ENCODE measurements at places on chromosomes 7 and 10.

DNA sequence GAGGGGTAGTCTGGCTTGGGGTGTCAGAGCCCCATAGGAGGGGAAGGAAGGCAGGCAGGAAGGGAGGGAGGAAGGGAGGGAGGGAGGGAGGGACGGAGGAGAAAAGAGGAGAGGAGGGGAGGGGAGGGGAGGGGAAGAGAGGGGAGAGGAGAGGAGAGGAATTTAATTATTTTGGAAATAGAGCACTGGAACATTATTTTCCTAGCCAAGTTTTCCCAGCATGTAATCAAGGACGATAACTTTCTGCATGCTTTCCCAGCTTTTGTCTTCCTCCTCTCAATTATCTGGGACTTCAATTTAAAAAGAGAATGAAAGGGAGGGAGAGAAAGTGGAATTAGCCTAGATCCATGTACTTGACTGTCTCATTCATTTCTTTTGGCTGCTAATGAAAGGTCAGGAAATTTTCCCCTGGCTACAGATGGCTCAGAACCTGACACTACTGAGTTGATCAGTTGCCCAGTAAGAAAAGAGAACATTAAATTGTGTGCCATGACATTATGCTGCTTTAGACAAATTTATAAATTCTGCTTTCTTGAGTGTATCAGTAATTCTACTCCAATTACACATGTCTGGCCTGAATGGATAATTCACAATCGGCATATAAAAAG, 148.8 kb downstream of the LRRC4 start:
- DNase-seq: no peak

- DNase-seq: no peak
These were observed 26.8 kb downstream of the FRMPD2 start for GRCh38 chr10:48247680-48248079.

- no peak for DNase-seq
These were observed 264.5 kb downstream of the CELF2 start for GRCh38 chr10:11282156-11282555.

DNA sequence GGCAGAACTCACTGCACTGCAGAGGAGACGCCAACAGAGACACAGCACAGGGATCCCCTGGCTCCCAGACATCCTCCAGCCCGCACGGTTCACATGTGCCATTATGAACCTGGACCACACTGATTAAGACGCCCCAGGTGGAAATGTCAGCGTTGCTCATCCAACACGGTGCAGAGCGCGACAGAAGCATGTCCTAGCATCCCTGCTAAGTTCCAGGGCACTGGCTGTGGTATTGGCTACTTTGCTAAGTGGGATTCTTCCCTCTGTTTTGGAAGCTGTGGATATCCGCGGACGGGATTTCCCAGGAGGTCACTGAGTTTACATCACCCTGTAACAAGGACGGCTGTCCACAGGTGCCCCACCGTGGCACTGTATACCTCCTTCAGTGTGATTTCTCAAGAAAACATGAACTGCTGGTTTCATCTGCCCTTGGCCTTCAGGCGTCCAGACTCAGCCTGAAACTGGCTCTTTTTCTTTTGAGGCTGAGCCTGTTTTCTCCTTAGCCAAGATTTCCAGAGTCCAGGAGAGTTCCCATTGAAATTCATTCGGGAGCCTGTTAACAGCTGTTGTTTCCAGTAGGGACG, 324.0 kb downstream of the WDR37 start:
- DNase-seq: no peak

GRCh38 chr7:44093102-44093641, 10.8 kb upstream of the POLM start:
- DNase-seq: no peak

DNA sequence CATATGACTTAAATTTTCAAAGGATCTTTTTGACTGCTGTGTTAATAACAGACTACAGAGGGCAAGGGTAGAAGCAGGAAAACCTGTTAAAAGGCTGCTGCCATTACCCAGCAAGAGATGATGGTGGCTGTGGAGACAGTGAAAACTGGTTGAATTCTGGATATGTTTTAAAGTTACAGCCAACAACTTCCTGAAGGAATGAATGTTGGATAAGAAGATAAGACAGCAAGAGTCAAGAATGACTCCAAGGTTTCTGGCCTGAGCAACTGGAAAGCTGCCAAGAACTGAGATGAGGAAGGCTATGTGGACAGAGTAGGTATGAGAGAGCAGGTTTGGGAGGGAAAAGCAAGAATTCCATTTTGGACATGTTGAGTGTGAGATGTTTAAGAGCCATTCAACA, 19.1 kb downstream of the CNOT4 start:
- no peak for DNase-seq

DNA sequence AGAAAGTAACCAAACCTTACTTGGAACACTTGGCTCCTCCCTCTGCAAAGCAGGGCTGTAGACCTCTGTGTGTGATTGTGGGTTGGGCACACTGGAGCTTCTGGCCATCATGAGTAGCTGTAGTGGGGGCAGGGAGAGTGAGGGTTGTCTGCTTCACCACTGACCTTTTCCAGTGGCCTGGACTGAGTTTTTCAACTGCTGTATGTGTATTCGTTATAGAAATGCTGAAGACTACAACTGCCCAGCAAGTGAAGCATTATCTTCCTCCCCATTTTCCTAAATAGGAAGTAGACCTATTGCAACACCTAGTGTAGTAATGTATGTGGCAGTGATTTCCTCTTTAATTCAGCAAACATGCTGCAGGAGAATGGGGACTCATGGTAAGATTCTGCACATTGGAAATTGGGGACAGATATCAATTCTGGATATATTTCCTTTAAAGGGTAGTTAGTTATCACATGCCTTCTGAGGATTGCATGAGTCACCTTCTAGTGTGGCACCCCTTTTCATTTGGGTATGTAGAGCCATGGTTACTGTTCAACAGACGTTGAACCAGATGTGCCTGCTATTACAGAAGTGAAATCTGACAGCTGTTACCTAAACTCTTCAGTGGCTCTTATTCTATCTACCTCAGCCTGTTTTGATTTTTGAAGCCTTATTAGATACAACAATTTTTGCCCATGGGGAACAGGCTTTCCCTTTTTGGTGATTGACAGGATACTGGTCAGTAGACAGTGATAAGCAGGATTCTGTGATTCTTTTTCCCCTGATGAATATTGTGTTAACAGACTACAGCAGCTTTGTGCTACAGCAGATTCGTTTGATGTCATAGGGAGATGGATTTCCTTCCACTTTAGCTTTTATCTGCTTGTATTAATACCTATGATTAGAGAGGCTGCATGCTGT, 130.9 kb downstream of the SND1 start:
- DNase-seq: no peak

GRCh38 chr7:127041689-127042452, 210.9 kb downstream of the GRM8 start:
- DNase-seq: no peak

GRCh38 chr10:69321865-69322264, 43.6 kb downstream of the HK1 start:
- DNase-seq: no peak

GRCh38 chr10:124264271-124264670, 154.5 kb downstream of the OAT start:
- DNase-seq: no peak

GRCh38 chr10:93334901-93335327, 147.2 kb downstream of the MYOF start:
- DNase-seq: no peak

DNA sequence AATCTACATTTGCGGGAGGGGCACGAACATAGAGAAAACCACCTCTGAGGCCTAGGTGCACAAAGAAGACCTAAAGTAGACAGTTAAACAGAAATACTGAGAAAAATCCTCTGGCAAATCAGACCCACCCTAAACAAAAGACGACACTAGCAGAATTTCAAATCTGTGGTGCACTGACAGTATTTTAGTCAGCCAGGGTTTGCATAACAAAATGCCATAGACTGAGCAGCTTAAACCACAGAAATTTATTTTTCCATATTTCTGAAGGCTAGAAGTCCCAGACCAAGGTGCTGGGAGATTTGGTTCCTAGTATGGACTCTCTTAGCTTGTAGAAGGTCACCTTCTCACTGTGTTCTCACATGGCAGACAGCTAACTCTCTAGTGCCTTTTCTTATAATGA, 26.3 kb downstream of the IPMK start:
- no peak for DNase-seq

- no peak for DNase-seq
These were observed 1.7 kb downstream of the TES start for GRCh38 chr7:116211913-116212596.
